ENCODE measurements at places on chromosomes 2 and 18. TPM values are rescaled to one million over a fixed set of nuclear protein-coding genes. Genes with fewer than 3 reads are reported as not detected.

The APCDD1 gene
- total RNA-seq: 0.07 TPM

The ANKRD23 gene
- total RNA-seq: 1.4 TPM

The GALNT14 gene
- 44.3 TPM for total RNA-seq

The SCN1A gene
- total RNA-seq: not detected

The IL36A gene
- not detected for total RNA-seq

The MYCN gene
- not detected for total RNA-seq

The ACVR1C gene
- total RNA-seq: 0.01 TPM

The G6PC2 gene
- not detected for total RNA-seq

The ERICH2 gene
- total RNA-seq: not detected

The ARPC2 gene
- total RNA-seq: 291 TPM

The SOX11 gene
- not detected for total RNA-seq

The MYO5B gene
- total RNA-seq: 8.7 TPM

The OSBPL1A gene
- total RNA-seq: 20.0 TPM

The TMEM178A gene
- total RNA-seq: 0.21 TPM

The SLC4A3 gene
- 2.9 TPM for total RNA-seq

The SLC19A3 gene
- 2.1 TPM for total RNA-seq

The ABCG8 gene
- total RNA-seq: not detected

The MARCHF4 gene
- 20.0 TPM for total RNA-seq

The LRATD1 gene
- total RNA-seq: 0.09 TPM

The DTNA gene
- total RNA-seq: 0.14 TPM

The CYP27A1 gene
- total RNA-seq: 0.18 TPM

The C2orf72 gene
- 7.8 TPM for total RNA-seq

The PROM2 gene
- total RNA-seq: not detected

The ANKRD53 gene
- 0.28 TPM for total RNA-seq
